ENCODE measurements at places on chromosomes 3 and 15.

GRCh38 chr3:28672406-28672805 is 323.8 kb upstream of the AZI2 start:
- peak; percentile 12 for DNase-seq

DNA sequence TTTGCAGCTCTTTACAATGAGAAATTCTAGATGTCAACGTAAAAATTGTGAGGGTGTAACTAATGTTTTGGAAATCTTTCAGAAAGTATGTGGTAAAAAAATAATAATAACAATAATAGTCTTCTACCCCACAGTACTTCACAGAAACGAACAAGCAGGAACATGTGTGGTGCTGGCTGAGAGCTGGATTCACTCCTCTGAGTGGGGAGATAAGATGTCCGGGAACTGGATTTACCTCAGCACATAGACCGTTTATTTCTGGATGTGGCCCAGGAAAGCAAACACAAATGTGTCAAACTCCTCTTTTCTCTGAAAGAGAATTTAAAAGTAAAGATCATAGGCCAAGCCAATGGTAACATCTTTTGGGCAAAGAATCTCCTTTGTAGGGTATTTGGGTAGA is 103.4 kb downstream of the SLC49A4 start:
- no peak for DNase-seq

GRCh38 chr3:195219351-195220230 is 51.4 kb downstream of the XXYLT1 start:
- no peak for DNase-seq

GRCh38 chr3:108437439-108437838 is 73.0 kb downstream of the MYH15 start:
- DNase-seq, result no peak

DNA sequence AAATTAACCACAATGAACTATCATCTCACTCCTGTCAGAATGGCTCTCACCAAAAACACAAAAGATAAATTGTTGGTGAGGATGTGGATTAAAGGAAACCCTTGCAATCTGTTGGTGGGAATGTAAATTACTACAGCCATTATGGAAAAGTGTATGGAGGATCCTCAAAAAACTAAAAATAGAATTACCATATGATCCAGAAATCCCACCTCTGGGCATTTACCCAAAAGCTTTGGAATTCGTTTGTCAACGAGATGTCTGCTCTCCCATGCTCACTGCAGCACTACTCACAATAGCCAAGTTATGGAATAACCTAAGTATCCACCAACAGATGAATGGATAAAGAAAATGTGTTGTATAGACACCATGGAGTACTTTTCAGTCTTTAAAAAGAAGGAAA is 21.6 kb downstream of the FSIP1 start:
- DNase-seq, result no peak

GRCh38 chr3:4749567-4750002 is 229.7 kb upstream of the BHLHE40 start:
- no peak for DNase-seq

DNA sequence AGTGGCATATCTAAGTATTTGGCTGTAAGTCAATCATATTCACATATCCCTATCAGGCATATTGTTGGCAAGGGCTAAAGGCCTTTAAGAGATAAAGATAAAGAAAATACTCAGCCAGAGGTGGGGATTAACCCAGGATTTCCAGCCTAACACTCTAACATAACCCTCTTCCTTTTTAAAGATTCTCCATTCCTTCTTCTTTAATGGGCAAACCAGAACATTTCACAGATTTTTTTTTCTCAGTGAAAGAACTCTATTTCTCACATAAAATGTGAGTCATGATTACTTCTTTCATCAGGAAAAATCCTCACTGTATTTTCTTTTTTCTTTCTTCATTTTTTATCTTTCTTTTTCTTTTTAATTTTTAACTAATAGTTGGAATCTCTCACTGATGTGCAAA is 200.4 kb downstream of the NR1D2 start:
- DNase-seq, result peak; percentile 33

GRCh38 chr15:50523851-50524251 is 22.6 kb downstream of the USP50 start:
- DNase-seq, result no peak

- DNase-seq, result peak; percentile 82
Measured at GRCh38 chr3:143171141-143171980, 51.8 kb downstream of the CHST2 start.

GRCh38 chr15:68997050-68997449 is 17.4 kb upstream of the NOX5 start:
- DNase-seq, result no peak

GRCh38 chr3:138455801-138456716 is 21.6 kb downstream of the ESYT3 start:
- DNase-seq, result peak; percentile 60

DNA sequence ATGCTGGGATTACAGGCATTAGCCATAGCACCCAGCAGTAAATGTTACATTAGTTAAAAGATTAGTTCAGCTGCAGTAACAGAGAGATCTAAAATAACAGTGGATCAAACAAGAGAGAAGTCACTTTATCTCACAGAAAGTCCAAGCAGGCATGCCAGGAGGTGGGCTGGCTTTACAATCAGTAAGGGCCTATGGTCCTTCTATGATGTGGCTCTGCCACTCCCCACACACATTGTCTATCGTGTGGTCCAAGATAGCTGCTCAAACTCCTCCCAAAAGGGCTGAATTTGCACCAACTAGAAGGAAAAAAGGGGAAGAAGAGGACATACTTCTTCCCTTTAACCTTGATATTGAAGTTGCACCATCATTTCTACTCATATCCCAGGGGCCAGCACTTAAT is 4.6 kb upstream of the RUVBL1 start:
- DNase-seq, result no peak

- no peak for DNase-seq
Measured at GRCh38 chr15:81006124-81006523, 5.4 kb downstream of the TLNRD1 start.

GRCh38 chr3:15646851-15647511 is 45.4 kb downstream of the BTD start:
- peak; percentile 100 for DNase-seq

GRCh38 chr3:46609944-46610722 is 2.2 kb upstream of the FAM240A start:
- peak; percentile 13 for DNase-seq

DNA sequence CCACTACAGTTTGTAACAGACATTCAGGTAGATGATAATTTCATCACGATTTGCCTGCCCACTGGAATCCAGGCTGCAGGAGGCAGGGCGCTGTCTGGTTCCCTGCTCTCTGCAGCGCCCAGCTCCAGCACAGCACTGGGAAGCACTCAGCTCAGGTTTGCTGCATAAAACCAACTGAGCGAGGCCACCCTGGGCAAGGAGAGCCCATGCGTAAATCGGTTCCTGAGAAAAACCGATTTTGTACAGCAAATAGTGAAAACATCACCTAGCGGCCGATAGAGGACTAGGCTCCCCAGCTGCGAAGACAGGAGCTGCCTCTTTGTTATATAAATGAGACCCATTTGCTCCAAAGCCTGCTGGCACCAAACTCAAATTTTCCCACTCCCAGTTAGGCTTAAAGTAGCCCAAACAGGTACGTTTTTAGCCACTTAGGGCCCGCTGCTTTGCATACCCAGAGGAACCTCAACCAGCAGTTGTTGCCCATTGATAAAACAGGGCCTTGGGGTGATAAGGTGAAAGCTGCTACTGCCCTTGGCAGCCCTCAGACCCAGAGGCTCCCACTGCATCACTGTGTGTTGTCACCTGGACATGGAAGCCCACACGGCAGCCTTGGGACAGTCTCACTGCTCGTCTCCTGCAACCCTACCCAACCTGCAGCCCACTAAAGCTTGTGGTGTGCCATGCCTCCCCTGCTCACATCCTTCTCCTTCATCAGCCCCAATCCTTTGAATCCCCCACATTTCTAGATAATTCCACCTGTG is 47.5 kb downstream of the ALDH1L1 start:
- DNase-seq, result no peak

DNA sequence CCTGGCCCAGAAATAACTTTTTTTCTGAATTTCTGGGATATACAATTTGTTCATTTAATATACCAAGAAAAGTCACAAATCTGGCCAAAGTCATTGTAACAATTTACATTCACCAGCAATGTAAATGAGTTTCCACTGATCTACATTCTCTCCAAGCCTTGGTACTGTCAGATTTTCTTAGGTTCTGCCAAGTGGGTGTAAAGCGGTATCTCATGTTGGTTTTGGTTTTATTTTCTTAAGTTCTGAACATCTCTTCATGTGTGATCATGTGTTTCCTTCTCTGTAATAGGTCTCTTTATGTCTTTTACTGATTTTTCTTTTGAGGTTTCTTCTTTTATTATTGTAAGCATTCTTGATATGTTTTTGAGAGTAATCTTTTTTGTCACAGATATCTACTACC is 235.6 kb upstream of the COL8A1 start:
- no peak for DNase-seq

GRCh38 chr3:84755860-84756259 is 202.9 kb upstream of the CADM2 start:
- DNase-seq, result no peak

DNA sequence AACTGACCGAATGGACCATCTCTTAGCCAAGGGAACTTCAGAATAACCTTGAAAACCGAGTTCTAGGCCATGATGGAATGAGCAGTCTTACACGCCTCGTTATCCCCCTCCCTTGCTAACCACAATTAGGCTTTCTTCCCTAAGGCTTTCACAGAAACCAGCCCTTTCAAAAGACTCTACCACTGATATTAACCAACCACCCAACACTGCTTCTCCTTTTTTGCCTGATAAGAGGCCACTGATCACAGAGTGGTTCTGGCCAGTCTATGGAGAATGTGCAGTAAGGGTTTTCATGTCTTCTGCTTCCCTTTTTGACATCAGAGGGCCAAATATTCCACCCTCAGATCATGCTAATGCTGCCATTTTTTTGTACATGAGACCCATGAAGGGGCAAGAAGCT is 59.3 kb downstream of the MCF2L2 start:
- DNase-seq, result no peak

DNA sequence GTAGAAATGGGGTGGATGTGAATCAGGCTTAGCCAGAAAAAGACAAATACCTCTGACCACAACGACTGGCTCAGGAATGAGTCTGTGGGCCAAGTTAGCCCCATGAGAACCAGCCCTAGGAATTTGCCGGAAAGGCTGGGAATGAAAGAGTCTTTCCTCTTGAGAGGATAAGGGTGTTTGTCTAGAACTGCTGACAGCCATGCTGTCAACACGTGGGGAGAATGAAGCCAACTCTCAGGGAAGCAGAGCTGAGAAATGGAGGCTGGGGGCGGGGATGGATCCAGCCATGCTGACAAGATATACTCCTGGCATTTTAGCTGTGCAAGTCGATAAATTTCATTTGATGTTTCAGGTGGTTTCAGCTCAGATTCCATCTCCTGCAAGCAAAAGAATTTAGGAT is 10.6 kb upstream of the SLC6A1 start:
- no peak for DNase-seq

GRCh38 chr3:159798951-159799350 is 189.7 kb upstream of the IL12A start:
- peak; percentile 96 for DNase-seq

- DNase-seq, result no peak
Measured at GRCh38 chr3:168080499-168081170, 15.1 kb downstream of the GOLIM4 start.

- DNase-seq, result no peak
Measured at GRCh38 chr3:161649900-161650484, 153.4 kb downstream of the OTOL1 start.

GRCh38 chr15:68410466-68411342 is 21.3 kb downstream of the ITGA11 start:
- DNase-seq, result no peak

- DNase-seq, result peak; percentile 4
Measured at GRCh38 chr3:144085964-144086363, 114.3 kb downstream of the DIPK2A start.

GRCh38 chr3:46852334-46852720 is 10.9 kb downstream of the MYL3 start:
- DNase-seq, result no peak

- DNase-seq, result no peak
Measured at GRCh38 chr3:153513236-153513635, 351.2 kb downstream of the RAP2B start.

DNA sequence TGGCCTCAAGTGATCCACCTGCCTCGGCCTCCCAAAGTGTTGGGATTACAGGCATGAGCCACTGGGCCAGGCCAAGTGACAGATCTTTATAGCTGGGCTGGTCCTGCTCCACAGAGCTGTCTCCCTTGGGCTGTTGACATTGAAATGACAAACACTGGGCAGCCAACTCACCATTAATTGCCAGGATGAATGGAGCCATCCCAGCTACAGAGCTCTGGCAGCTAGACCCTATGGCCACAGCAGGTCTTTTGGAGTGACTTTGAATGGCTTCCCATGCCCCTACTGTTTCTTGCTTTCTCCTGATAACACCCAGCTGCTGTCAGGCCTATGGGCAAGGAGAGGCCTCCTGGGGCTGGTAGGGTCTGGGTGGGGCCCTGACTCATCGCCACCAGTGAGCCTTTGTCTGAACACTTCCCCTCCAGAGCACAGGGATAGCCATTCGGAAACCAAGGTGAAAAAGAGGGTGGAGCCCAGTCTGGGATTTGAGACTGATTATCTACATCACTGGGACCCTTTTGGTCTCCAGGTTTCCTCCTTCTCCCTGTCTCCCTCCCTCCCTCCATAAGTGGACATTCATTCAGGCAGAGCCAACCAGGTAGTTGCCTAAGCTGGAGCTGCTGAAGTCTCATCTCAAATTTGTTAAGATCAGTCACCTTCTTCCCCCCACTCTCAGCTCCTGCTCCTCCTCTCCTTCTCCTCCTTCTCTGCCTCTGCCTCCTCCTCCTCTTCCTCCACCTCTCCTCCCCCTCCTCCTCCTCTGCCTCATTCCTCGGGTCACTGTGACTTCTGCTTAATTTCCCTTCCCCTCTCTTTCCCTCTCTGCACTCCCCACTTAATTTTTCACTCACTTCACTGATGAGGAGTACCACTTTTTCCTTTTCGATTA is 34.0 kb downstream of the BHLHE40 start:
- DNase-seq, result peak; percentile 76

DNA sequence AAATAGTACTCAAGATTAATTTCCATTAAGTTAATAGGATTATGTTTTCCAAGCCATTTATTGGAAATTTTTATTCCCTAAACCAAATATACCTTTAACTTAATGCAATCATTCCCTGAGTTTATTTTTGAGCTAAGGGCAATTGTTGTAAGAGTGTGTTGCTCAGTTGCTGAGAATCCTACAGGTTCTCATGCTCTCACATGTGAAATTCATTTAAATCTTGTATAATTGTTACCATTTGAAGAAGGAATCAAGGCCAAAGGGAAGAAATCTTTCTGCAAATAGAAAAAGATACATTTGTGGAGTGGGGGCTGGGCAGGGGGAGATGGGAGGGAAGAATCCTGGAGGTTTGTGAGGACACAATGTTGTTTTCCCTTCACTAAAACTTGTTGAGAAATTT is 202.7 kb upstream of the STRIT1 start:
- no peak for DNase-seq

DNA sequence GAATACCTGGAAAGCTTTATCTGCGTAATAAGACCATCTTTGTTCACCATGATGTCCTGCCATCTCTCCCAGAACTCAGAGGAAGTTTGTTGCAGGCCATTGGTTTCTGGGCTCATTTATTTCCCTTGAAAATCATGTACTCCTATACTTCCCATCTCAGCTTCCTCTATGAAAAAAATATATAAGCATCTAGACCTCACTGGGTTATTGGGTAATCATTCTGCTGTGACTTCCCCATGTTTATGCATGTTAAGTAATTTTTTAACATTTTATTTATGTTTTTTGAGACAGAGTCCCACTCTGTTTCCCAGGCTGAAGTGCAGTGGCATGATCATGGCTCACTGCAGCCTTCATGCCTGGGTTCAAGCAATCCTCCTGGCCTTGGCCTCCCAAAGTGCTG is 184.5 kb downstream of the ZPLD1 start:
- DNase-seq, result no peak
